Kidney (tissue), 22 donors: ENCODE measurements at places on chromosomes 2 and 18.

DNA sequence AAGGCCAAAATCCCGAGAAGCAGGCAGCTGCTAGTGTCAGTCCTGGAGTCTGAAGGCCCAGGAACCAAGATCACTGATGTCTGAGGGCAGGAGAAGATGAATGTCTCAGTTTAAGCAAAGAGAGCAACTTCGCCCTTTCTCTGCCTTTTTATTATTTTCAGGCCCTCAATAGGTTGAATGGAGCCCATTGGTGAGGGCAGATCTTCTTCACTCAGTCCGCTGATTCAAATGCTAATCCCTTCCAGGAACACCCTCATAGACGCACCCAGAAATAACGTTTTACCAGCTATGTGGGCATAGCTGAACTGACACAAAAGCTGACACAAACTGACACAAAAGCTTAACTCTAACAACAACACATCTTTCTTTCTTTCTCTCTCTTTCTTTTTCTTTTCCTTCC, 78.0 kb upstream of the KCNJ3 start:
- no peaks in the 10 kb centered on the region for H3K36me3 ChIP-seq
- H3K4me1 ChIP-seq, result no peaks in the 10 kb centered on the region
- no peaks in the 10 kb centered on the region for H3K27me3 ChIP-seq
- no peak overlapping the region for H3K27ac ChIP-seq
- H3K4me3 ChIP-seq, result no peak overlapping the region

DNA sequence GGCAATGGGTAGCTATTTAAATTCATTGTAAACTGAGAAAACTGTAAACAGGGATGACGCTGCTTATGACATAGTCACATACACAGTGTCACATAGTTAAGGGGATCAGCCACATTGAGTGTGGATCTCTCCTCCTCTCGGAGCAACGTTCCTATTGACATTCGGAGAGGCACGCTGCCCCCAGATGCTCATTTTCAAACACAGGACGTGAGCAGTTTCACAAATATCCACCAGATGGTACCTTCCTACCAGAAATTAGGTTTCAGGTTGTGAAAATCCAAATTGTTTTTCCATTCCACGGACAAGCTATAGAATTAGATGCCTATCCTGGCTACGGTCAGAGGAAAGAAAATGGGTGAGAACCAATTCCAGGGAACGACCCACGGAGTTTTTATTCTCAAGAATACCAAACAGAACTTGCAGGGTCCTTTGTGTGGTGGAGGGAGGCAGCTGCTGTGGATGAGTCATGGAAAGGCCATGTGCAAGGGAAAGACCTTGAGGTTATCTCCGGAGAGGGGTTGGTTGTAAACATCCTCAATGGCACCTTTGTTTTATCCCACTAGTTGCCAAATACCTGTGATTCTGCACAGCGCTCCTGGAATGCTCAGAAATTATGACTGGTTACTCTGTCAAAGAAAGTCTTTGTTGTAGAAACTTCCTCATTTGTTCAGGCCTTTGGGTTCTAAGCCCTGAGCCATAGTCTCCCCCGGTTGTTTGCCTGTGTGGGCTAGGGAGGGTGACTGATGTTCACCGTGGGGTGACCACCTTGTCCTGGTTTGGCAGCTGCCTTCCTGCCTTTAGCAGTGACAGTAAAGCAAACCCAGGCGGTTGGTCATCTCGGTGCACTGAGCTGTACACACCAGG, 88.0 kb downstream of the ACTR3 start:
- peak; percentile 66 for DNase-seq
- H3K4me1 ChIP-seq, result no peaks in the 10 kb centered on the region

- no peak overlapping the region for H3K27ac ChIP-seq
- no peak for DNase-seq
- no peaks in the 10 kb centered on the region for H3K36me3 ChIP-seq
- no peaks in the 10 kb centered on the region for H3K27me3 ChIP-seq
- H3K4me3 ChIP-seq, result no peak overlapping the region
Observed at GRCh38 chr18:22494771-22495170, 77.1 kb upstream of the CTAGE1 start.

DNA sequence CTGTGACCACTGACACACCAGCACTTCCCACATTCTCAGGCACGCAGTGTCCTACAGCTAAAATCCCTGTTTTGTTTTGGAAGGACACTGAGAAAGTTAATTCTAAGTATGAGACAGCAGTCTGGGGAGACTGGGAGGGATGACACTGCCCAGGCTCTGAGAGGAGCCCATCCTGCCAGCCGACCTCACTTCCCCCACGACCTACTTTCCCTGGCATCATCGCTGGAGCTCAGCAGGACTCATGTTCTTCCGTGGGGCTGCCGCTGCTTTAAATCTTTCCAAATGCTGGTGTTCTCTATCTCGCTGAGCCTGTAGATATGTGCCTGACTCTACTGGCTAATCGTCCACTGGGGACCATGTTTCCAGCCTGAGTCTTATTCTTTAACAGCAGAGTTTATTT, 68.8 kb upstream of the TMEM200C start:
- no peak for DNase-seq
- H3K27me3 ChIP-seq, result no peaks in the 10 kb centered on the region
- no peak overlapping the region for H3K27ac ChIP-seq
- H3K4me1 ChIP-seq, result no peaks in the 10 kb centered on the region

- H3K4me3 ChIP-seq, result peak overlapping the region; percentile 37
- H3K27ac ChIP-seq, result peak overlapping the region; percentile 81
- no peaks in the 10 kb centered on the region for H3K36me3 ChIP-seq
- DNase-seq, result peak; percentile 60
Observed at GRCh38 chr2:69366-70344, 23.4 kb upstream of the FAM110C start.
